ENCODE measurements at places on chromosomes 6 and 20.

DNA sequence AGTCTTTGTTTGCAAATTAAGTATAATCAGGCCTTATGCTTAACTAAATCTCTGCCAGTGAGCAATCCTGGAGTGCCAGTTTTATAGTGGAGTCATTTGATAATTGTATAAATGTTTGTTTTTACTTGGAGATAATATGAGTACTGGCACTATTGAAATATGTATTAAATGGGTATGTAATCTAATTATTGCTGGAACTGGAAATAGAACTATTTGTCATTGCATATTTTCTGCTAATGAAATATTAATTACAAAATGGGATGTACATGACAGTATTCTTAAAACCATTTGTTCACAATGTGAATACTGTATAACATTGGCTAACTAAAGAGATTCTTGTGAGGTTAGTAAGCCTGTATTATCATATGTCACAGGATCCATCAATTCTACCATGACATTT, 20.5 kb upstream of the LMBRD1 start:
- DNase-seq: no peak

- no peak for DNase-seq
Measured at GRCh38 chr20:3461911-3462677, 8.7 kb upstream of the ATRN start.

GRCh38 chr6:33685411-33686224, 25.9 kb downstream of the UQCC2 start:
- no peak for DNase-seq

- no peak for DNase-seq
Measured at GRCh38 chr6:134247231-134247833, 70.6 kb downstream of the SGK1 start.

DNA sequence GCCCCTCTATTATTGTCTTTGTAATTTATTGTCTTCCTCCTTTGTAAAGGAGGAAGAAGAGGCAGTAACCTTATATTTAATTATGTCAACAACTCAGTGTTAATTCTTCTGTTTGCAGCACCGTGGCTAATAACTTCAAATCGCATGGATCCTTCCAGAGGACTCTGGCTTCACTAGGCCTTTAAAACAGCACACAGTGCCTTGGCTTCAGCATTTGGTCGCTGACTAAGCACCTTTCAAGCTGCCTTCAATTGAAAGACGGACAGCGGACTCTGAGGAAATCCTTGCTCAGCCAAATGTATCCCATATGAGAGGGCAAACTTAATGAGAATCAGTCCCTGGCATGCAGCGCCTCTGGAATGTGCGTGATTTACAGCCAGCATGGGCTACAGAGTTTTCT, 64.2 kb downstream of the SGK1 start:
- DNase-seq: no peak

Data from cortex of kidney (tissue), 1 donor.